ENCODE measurements at places on chromosomes 3 and 15.

DNA sequence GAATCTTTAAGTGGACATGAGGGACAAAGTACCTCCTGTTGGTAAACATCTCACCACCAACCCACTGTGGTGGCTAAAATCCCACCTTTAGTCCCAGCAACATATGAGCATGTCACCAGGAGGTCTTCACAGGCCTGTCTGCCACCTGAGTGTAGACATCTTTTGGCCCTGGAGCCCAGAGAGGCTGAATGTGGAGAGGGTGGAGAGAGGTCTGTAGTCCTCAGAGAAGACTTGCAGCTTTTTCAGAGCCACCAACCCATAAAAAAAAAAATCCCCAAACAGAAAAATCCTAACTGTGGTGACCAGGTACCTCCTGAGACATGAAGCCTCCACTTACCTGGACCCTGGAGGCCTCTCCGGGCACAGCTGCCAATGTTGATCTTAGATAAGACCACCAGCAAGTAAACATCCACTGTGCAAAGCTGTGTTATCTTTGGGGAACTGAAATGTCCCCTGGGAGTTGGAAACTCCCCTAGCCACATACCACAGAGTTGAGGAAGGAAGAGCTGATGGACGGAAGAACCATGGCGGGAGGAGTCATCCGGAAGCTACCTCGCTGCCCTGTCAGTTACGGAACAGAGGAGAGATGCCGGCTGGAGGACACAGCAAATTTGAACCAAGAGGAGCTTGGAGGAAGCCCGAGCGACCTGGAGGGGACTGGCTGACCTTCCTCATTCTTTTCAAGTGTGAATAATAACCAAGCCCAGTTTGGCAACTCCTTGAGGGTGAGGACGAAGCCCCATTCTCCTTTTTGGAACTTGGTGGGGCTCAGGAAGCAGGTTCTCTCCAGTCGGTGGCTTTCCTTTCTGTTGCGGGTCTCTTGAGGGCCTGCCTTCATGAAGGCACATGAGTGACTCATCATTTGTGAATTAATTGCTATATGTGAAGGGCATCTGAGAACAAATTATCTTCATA, at the start of gene GHRL:
GHRL (minus strand) TSS at position 443 of the 915 bp plus-strand sequence. CDS start 2,767 bp downstream, outside the sequence.
- DNase-seq, result no peak

- DNase-seq, result no peak
These were observed 273.9 kb downstream of the IGSF11 start for GRCh38 chr3:118760585-118761290.

DNA sequence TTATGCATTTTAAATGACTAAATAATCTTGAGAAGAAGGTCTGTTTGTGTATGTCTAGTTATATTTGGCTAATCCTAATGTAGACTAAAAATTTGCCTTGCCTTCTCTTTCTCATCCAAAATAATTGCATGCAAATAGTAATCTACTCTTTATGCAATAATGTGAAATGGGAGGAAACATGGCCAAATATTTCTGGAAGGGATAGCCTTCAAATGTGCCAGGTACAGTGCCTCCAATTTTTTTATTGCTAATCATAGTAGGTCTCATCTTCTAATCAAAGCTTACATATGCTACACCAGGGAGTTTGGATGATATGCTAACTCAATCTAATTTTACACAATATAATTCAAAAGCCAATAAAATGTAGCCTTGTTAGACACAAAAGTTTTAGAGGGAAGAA, 911.3 kb downstream of the NAALADL2 start:
- DNase-seq, result no peak

DNA sequence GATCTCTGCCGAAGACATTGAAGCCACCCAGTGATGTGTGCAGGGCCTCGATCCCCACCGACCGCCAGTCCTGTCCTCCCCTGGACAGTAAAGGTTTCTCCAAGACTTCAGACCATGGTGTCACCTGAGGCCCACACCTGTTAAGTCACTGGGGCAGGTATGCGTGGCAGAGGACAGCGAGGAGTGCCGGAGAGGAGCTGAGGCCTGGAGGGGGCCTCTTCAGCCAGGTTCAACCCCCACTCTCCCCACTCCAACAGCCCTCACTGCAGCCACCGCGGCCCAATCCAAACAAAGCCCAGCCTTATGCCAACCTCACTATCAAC, 2.4 kb downstream of the GOLGA8B start:
- DNase-seq, result no peak

DNA sequence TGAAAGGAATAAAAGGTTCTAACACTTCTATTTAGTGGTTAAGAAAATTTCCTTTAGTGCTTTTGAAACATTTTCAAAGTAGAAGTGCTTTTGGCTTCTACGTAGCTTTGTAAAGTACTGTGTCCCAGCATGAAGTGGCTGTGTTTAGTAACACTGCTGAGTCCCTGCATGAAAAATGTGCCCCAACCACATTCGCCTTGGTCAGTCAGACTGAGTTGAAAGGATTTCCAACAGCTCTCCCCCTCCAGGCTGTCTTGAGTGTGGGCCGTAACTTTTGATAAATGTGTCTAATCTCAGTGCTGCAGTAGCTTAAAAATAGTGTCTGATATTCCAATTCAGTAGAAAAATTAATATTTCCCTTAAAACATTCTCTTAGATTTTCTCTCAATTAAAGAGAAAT, 115.0 kb downstream of the NR1D2 start:
- no peak for DNase-seq

GRCh38 chr3:150597646-150598045, 5.5 kb upstream of the SELENOT start:
- DNase-seq, result no peak

GRCh38 chr15:44798826-44799225, 62.5 kb downstream of the TRIM69 start:
- no peak for DNase-seq

DNA sequence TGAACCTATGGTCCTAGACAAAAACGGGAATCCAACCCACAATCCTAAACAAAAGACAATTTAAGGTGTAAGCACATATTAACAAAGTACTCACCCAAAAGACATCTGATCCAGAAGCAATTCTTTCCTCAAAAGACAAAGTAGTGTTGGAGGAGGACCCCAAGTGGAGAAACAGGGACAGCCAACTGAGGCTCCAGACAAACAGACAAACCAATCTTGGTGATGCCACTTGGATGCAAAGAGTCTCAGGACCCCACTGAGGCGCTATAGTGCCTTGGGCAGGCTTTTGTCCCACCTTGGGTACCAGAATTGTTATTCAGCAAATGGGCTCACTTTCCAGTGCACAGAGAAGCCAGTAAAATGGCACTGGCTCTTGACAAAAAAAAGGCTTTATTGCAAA, 613.8 kb downstream of the DIPK2A start:
- no peak for DNase-seq

GRCh38 chr3:111910806-111911205, 51.7 kb downstream of the PHLDB2 start:
- DNase-seq, result no peak

DNA sequence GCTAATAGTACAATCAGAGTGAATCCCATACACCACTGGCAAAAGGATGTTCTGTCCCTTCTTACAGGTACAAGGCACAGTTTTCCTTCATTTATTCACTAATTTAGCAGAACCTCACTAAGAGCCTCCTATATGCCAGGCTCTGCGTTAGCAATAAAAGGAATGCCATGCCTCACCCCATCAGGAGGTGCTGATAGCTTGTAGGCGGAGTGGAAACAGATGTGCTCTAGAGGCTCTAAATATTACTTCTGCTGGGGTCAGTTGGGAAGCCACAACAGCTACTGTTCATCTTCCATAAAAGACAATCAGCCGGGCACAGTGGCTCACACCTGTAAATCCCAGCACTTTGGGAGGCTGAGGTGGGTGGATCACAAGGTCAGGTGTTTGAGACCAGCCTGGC, 24.4 kb downstream of the MLH1 start:
- DNase-seq, result no peak

- DNase-seq, result no peak
These were observed 29.7 kb downstream of the BUB1B start for GRCh38 chr15:40190591-40190990.

GRCh38 chr3:102715030-102715697, 280.3 kb downstream of the ZPLD1 start:
- DNase-seq, result no peak

DNA sequence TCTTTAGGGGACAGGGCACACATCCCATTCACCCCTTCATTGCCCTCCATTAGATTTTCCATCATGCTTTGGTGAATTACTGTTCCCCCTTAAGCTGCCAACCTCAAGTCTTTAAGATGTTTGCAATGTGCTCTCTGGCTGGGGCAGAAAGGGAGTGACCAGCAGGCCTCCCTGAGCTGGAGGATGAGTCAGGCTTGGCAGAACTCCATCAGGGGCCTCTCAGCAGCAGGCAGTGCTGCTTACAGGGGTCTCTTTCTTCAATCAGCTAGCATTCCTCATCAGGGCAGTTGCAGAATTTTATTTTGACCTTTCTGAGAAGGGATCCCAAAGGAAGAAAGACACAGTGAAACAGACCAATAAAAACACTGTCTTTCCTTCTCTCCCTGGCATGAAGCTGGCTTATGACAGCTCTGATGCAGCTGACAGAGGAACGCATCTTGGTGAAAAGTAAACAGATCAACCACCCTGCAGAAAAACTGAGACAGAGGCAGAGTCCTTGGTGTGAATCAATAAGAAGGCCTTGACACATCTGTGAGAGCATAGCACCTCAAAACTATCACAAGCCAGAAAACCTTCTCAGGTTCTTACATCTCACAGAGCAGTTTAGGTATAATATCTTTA, 88.7 kb upstream of the MRPL3 start:
- DNase-seq, result no peak

GRCh38 chr15:27222479-27222878, 251.5 kb downstream of the GABRG3 start:
- DNase-seq, result no peak

Data from activated CD8-positive, alpha-beta memory T cell treated with anti-CD3 and anti-CD28 coated beads for 4 hours (primary cell).